Stimulated activated CD4-positive, alpha-beta T cell treated with anti-CD3 and anti-CD28 coated beads, Interleukin-12 subunit alpha, Interleukin-12 subunit beta, amount 100 ng/mL, for 4 hours (primary cell): ENCODE measurements at places on chromosomes 1 and 21.
A peak's percentile ranks its signal among the peaks of the same experiment; 100 is the strongest.

DNA sequence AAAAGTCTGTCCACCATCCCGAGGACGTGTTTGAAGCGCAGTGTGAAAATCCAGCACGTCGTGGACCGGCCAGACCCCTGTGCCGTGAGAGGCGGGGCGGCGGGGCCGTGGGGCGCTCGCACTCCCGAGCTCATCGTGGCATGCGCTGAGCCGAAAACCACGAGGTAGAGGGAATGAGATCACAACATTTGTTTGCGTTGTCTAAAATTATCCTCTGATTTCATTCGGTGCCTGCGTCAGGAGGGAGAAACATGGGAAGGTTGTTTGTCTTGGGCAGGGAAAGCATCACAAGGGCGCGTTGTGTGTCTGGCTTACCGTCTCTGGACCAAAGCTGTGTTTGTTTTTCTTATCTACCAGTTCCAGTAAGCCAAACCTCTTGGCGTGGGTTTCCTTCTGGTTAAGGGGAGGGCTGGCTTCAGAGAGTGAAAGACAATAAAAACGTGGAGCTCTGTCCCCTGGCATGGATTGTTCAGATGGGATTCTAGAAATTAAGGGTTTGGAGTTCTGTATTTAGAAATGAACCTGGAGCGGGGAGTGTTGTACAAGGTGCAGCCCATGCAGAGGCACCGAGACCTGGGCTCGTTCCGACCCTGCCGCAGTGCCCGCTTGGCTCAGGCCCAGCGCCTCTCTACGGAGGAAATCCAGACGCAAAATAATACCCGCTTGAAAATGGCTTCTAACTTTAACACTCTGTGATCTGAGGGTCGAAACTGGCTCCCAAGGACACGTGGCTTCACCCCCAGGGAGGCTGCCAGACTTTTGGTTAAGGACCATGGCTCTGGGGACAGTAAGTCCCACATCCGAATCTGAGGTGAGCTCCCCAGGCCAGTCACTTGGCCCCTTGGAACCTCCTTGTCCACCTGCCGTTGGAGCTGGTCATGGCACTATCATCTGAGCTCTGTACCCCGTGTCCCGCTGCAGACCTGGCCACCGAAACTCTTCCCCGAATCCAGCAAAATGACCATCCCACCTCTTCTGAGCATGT lies 68.7 kb upstream of the FAM3B start:
- no peak for DNase-seq

DNA sequence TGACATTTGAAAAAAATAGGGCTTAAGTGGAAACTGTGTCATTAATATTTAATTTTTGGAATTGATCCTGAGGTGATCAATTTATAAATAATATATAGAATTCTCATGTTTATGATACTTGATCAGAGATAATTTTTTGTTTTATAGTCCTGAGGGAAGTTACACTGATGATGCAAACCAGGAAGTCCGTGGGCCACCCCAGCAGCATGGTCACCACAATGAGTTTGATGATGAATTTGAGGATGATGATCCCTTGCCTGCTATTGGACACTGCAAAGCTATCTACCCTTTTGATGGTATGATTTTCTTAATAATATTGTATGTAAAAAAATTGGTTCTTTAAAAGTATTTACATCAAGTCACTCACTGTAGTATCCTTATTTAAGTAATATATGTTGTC lies 101.2 kb downstream of the FNBP1L start:
- DNase-seq = no peak

GRCh38 chr1:226626577-226626956 lies 78.0 kb downstream of the STUM start:
- peak; percentile 76 for DNase-seq

GRCh38 chr1:184641894-184642293 lies 112.8 kb downstream of the EDEM3 start:
- DNase-seq = no peak

GRCh38 chr1:76928522-76928921 lies 61.2 kb downstream of the ST6GALNAC5 start:
- DNase-seq = no peak

DNA sequence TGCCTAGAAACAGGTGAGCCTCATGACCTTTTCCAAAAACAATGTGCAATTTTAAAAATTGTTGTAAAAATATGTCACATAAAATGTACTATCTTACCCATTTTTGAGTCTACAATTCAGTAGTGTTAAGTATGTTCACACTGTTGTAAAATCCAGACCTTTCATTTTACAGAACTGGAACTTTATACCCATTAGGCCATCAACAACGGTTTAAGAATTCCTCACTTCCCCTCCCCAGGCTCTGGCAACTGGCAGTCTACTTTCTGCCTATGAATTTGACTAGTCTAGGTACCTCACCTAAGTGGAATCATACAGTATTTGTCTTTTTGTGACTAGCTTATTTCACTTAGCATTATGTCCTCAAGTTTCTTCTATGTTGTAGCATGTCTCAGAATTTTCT lies 8.6 kb downstream of the CTSE start:
- DNase-seq = no peak

- no peak for DNase-seq
These were observed 29.2 kb downstream of the NID1 start for GRCh38 chr1:236035681-236036101.

DNA sequence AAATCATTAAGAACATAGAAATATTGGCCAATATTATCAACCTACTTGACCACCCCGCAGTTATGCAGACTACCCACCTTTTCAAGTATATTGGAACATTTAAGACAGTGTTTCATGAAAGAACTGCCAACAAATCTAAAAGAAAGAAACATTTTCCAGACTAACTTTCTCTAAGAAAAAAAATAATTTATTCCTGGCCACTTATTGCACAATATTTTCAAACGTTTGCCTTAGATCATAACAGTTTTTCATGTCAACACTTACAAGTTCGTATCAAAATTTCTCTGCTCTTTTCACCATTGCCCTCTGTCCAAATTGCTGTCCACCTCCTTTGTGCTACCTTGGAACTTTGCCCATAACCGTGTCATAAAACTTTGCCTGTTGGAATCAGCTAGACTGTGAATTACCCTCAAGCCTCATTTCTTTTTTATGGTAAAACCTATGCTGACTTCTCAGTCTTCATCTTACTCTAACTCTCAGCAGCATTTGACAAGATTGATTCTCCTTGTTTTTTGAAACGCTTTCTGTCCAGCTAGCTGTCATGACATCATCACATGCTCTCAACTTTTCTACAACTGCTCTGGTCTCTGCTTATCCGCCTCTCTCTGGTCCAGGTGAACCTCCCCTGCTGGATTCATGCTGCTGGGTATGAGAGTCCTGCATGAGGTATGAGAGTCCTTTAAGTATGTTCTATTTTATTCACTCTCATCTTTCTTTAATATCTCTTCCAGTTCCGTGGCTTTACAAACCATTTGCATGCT lies 92.8 kb upstream of the CHRM3 start:
- DNase-seq = no peak

GRCh38 chr1:59020151-59020997 lies 236.5 kb upstream of the JUN start:
- DNase-seq = peak; percentile 10

DNA sequence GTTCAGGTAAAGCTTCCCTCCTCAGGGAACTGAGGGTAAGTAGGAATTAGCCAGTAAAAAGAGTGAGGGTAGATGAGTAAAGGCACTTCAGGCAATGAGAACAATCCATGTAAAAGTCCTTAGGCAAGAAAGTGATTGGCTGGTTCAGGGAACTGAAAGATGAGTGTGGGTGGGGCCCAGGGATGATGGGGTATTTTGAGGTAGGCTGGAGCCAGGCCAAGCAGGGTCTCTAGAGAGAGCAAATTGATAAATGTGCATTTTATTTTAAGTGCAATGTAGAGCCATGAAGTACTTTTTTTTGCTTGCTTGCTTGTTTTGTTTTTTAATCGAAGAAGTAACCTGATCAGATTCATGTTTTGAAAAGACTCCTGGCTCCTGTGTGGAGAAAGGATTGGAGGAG lies 26.5 kb downstream of the OSBPL9 start:
- DNase-seq = no peak

DNA sequence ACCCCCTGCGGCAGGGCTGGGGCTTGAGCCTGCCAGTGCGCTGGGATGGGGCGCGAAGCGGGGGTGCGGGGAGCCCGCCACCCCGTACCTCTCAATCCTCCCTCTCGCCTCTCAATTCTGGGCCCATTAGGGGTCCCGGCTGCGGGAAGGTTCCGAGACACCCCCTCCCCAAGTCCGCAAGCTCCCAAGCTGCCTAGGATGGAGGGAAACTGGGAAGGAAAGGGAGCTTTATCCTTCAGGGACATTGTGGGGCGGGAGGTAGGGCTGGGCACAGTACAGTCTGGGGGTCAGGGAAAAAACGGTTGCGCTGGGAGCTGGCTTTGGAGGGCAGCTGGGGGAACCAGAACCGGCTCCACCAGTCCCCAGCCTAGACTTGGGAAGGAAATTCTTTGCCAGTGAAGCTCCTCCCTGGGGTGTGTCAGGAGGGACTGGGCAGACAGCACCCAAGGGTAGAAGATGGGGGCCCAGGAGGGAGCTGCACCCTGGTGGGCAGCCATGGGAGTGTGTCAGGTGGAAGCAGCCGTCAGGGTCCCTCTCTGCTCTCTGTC lies 904 bp downstream of the GJB3 start:
- DNase-seq = no peak

GRCh38 chr21:23452384-23453083 lies 2154.7 kb downstream of the MRPL39 start:
- DNase-seq = no peak

DNA sequence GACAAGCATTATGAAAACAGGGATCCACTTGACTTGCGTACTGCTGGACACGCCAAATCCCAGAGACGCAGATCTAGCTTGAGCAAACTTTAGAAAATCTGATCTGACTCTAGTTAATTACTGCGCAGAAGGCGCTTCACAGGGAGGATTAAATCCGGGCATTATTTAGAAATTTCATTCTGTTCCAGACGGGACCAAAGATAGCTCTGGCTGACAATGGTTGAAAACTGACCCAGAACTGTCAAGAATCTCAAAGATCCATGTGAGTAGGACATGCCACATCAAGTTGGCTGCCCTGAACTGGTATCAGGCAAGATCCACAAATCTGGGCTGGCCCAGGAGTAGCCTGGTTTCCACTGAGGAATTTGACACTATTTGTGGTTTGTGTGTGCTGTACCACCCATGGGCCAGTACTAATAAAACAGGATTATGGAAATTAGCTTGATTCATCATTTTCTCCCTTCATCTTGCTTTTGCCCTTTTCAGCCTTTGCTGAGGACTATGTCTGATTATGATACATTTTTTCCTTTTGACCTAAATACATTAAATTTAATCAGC lies 171.0 kb downstream of the VAV3 start:
- no peak for DNase-seq

GRCh38 chr1:36511804-36512798 lies 29.4 kb upstream of the CSF3R start:
- no peak for DNase-seq

- DNase-seq = no peak
These were observed 82.3 kb downstream of the CLIC4 start for GRCh38 chr1:24827379-24828135.

GRCh38 chr1:201774224-201774982 lies 54.6 kb upstream of the IPO9 start:
- no peak for DNase-seq
